ENCODE measurements at places on chromosomes 12 and 14.

DNA sequence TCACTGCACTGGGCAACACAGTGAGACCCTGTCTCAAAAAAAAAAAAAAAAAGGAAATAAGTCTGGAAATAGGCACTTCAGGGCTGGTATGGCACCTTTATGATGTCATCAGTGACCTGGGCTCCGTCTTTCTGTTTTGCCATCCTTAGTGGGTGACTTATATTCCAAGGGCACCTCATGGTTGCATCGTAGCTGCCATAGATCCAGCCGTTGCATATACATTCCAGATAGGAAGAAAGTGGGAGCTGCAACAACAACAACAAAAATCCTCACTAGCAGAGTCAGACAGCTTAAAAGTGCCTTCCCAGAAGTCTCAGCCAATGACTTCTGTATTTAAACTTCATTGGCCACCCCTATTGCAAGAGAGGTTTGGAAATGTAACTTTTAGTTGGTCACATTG, 26.4 kb downstream of the MYL2 start:
- no peak for DNase-seq

DNA sequence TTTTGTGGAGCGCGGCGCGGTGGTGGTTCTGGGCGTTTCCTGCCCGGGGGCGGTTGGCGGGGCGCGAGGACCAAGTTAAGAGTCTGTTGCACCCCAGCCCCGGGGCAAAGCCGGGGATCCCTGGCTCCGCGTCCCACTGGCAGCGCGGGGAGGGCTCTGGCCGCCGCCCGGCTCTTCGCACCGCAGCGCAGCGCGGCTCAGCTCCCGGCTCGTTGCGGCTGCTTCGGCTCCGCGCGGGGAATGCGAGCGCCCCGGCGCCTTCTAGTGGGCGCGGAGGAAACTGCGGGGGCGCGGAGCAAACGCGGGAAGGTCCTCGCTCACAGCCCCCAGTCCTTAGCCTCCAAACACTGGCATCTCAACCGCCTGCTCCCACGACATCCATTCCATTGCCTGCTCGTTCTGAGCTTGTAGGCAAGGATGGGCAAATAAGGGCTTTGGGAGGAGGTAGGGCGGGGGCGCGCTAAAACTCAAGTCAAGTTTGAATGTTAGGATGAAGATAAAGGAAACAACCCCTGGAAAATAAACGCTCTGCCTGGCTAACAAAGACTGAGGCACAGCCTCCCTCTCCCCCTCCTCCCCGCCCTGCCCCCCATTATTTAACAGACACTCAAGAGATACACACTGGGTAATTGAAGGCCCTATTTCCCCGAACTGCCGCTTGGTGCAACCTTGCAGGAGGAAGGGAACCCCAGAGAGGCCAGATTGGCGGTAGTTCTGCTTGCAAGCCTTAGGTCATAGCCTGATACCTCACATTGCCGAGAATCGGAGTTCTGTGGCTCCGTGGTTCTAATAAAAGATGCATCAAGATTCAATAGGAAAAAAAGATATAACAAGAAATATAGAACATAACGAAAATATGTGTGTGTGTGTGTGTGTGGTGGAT, at the start of gene B4GALNT1:
Gene B4GALNT1 (minus strand): TSS at position 244 of the 883 bp plus-strand sequence. CDS start 1,069 bp downstream, outside the sequence.
- peak; percentile 59 for DNase-seq

GRCh38 chr12:84502907-84503787, 409.5 kb downstream of the SLC6A15 start:
- DNase-seq = peak; percentile 9

DNA sequence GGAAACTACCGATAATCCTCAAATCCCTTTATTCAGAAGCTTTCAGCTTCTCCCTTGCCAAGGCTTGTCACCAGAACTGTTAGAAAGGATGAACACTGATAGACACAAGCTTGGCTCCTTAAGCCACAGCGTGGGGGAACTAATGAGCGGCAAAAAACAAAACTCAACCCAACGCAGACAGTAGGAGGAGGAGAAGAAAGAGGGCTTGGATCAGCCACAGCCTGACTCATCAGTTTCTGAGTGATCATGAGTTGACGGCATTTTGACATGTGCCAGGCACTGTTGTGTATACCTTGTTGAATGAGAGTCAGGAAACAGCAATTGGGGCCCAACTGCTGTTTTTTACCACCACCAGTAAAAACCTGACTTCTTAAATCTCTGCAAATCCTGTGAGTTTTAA, 23.7 kb downstream of the PLXNC1 start:
- DNase-seq = no peak

- no peak for DNase-seq
Measured at GRCh38 chr12:84054811-84055210, 857.8 kb downstream of the SLC6A15 start.

DNA sequence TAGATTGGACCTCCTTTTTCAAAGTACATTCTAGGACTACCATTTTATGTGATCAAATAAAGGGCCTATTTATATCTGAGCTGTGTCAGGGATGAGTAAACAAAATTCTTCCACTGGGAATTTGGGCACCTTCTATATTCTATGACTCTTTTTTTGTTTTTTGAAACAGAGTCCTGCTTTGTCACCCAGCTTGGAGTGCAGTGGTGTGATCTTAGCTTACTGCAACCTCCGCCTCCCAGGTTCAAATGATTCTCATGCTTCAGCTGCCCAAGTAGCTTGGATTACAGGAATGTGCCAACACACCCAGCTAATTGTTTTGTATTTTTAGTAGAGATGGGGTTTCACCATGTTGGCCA, 64.8 kb downstream of the DRAM1 start:
- DNase-seq = no peak

DNA sequence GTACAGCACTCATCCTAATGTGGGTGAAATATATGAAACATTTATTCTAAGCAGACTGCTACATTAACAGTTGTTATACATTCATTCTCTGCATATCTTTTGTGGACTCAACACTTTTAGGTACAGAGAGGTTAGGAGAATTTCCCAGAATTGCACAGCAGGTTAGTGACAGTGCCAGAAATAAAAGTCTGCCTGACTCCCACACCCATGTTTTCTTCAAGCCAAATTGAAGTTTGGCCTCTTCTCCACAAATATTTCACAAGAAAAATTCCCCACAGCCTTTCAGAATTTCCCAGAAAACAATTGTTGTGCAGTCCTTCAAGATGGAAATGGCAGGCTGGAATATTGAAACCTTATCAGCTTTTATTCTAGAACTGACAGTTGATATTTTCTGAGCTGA, 464.8 kb downstream of the RAD51B start:
- no peak for DNase-seq

- DNase-seq = no peak
Measured at GRCh38 chr12:109693160-109693559, 20.5 kb upstream of the FAM222A start.

DNA sequence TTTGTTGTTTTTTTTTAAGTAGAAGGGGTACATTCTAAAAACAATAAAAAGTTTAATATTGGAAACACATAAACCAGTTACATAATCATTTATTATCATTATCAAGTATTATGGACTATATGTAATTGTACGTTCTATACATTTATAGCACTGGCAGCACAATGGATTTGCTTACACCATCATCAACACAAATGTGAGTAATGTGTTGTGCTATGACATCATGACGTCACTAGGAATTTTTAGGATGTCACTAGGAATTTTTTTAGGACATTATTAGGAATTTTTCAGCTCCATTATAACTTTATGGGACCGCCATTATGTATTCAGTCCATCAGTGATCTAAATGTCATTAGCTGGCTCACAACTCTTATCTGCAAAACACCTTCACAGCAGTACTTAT, 126.8 kb upstream of the SYT10 start:
- no peak for DNase-seq

GRCh38 chr12:1883513-1883912, 34.9 kb downstream of the CACNA2D4 start:
- DNase-seq = no peak

GRCh38 chr12:120265473-120266179, at the start of gene PXN:
Gene PXN, minus strand, starts transcription at chr12:120265730. Its CDS starts 101 bp downstream, at chr12:120265629.
- DNase-seq = peak; percentile 42

DNA sequence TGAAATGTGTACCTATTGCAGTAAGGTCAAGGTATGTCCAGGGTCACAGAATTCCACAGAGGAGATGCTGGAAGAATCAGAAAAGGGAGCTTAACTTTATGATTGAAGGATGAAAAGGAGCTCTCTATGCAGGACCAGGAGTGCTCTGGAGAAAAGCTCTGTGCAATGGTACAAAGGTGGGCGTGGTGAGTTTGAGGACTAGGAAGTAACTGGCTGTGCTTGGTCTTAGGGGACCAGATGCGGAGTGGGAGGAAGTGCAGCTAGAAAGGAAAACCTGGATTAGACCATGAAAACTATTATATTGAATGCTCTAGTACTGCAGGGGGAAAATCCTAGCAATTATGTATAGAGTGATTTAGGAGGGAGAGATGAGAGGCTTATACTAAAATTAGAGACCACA, 56.8 kb downstream of the BTG1 start:
- DNase-seq = no peak
